ENCODE measurements at places on chromosomes 12 and 14.

GRCh38 chr12:127115468-127116035, 1151.4 kb upstream of the TMEM132C start:
- DNase-seq = no peak

- DNase-seq = no peak
These were observed at the start of gene TAS2R8 for GRCh38 chr12:10807186-10807585. Gene TAS2R8 (minus strand): TSS chr12:10807286. CDS start chr12:10806980, 306 bp downstream.

DNA sequence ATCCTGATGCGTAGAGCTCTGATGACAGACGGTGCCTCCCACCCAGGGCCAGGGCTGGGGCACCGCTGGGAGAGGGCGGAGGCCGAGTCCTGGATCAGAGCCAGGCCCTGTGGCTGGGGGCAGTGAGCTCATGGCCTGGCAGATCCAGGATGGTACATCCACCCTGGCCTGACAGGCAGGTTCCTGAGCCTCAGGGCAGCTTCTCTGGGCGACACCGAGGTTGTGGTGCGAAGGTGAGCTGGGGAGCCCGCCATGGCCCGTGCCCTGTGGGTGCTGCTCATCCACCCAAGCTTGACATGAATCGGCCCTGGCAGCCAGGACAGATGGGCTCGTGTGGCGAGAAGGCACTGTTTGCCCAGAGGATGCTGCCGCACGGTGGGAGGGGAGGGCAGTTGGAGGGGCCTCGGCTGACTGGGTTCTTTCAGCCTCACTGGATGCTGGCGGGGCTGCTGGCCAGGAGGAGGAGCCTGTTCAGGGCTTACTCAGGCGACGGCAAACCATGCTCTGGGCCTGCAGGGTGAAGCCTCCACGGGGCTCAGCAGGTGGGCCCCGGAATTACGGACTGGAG, 16.6 kb downstream of the LRTM2 start:
- no peak for DNase-seq

- DNase-seq = no peak
These were observed 328.8 kb upstream of the DIO3 start for GRCh38 chr14:101232340-101233020.

GRCh38 chr12:66803930-66804329, 125.1 kb upstream of the GRIP1 start:
- no peak for DNase-seq

DNA sequence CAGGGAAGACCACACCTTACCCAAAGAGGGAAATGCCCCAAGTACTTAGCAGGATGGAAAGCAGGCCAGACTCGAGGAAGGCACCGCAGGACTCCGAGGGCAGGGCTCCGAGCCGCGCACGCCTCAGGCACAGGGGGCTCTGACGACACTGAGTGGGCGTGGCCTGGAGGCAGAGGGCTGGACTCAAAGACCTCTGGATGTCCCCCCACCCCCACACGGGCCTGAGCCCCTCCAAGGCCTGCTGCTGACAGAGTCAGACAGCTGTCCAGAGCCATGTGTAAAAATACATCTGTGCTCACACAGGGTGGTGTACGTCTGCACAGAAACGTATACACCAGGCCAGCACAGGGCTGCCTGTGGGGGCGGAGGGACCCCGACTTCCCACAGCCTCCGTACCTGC, 1.4 kb downstream of the AKT1 start:
- no peak for DNase-seq

DNA sequence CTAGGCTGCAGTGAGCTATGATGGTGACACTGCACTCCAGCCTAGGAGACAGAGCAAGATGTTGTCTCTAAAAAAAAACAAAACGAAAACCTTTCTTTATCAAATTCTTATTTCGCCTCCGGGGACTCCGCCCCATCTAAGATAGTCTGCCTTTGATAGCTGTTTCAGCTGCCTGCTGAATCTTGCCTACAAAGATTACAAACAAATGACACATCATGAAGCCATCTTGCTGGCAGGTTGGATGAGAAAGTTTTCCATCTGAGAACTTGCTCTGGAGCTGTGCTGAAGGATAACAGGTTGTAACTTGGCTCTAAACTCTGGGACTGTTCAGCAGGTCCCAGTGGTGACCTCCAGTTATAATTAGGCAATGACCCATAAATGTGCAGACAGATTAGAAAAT, 41.8 kb upstream of the AEBP2 start:
- DNase-seq = no peak

DNA sequence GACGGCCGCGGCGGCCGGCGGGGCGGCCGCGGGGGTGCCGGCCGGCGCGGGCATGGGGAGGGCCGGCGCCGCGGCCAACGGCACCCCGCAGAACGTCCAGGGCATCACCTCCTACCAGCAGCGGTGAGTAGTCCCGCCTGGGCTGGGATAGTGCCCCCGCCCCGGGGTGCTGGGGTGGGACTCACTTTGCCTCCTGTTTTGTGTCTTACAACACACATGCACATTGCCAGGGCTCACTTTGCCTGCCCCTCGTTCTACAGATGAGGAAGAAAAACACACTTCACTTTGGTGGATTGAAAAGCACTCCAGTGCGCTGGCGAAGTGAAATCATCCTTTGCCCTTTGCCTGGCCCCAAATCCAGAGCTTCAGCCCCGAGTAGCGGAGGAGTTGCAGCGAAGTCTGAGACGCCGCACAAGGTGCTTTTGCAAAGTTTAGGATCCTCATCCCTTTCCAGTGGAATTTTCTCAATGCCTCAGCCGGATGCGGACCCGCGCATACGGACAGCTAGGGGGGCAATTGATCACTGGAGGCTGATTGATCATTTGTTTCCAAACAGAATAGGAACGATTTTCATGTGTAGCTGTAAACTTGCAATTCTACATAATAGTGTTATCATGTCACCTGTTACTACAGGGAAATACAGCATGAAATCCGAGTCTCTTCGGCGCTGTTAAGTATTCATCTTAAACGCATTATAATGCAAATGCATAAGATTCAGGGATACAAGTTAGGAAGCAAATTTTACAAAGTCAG, 3.6 kb upstream of the NPAS3 start:
- DNase-seq = no peak

GRCh38 chr12:25713264-25713663, 160.2 kb upstream of the LMNTD1 start:
- no peak for DNase-seq

DNA sequence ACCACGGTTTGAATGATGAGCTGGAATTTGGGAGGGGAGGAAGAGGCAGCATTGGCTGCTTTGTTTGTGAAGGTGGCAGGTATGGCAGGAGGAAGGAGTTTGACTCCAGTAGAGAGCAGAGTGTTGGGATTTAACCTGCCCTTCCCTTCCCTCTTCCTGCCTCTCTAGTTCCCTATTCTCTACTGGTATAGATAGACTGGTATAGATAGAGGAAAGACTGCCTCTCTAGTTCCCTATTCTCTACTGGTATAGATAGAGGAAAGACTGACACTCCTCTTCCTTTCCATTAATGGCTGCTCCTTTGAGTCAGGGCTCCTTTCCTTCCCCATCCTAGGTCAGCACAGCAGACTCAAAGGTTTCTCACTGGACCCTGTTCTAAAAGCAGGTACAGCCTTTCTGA, 8.4 kb upstream of the SYCP3 start:
- DNase-seq = no peak

All from effector CD4-positive, alpha-beta T cell (primary cell).